Dorsolateral prefrontal cortex (tissue), 122 donors: ENCODE measurements at places on chromosomes 2 and 18. TPM values are rescaled to one million over a fixed set of nuclear protein-coding genes. Genes with fewer than 3 reads are reported as not detected.

The TMEM169 gene
- total RNA-seq = 7.3 TPM

The SNORC gene
- 40.4 TPM for total RNA-seq

The HOXD9 gene
- not detected for total RNA-seq

The GALNT14 gene
- 11.0 TPM for total RNA-seq

The TSGA10 gene
- total RNA-seq = 22.0 TPM

The MGAT5 gene
- total RNA-seq = 76.6 TPM

The TFCP2L1 gene
- total RNA-seq = 0.50 TPM

The IL36G gene
- not detected for total RNA-seq

The TMEM178A gene
- total RNA-seq = 98.9 TPM

The SLC8A1 gene
- total RNA-seq = 173 TPM

The KLHL30 gene
- total RNA-seq = 0.16 TPM

The PPM1G gene
- 39.8 TPM for total RNA-seq

The MEIS1 gene
- total RNA-seq = 14.1 TPM

The SLC16A14 gene
- total RNA-seq = 24.4 TPM

The CHN1 gene
- 1,230 TPM for total RNA-seq

The AGXT gene
- not detected for total RNA-seq

The ALK gene
- total RNA-seq = 5.6 TPM

The REG3G gene
- not detected for total RNA-seq

The PROM2 gene
- 12.3 TPM for total RNA-seq

The CHRNG gene
- total RNA-seq = not detected

The ZNF385B gene
- 38.2 TPM for total RNA-seq

The IL1F10 gene
- total RNA-seq = not detected

The GNLY gene
- total RNA-seq = 2.1 TPM

The TTC32 gene
- total RNA-seq = 16.9 TPM

The CCDC93 gene
- total RNA-seq = 50.3 TPM

The WDR75 gene
- total RNA-seq = 34.6 TPM

The CPS1 gene
- 9.2 TPM for total RNA-seq

The RAX gene
- total RNA-seq = not detected

The GKN2 gene
- total RNA-seq = not detected

The FBLN7 gene
- total RNA-seq = 8.6 TPM

The PJVK gene
- 6.8 TPM for total RNA-seq

The CENPA gene
- not detected for total RNA-seq

The LINC00305 gene
- not detected for total RNA-seq

The ALKAL2 gene
- 1.8 TPM for total RNA-seq
